ENCODE measurements at places on chromosomes 2 and 18. TPM values are rescaled to one million over a fixed set of nuclear protein-coding genes. Genes with fewer than 3 reads are reported as not detected.

RAB1A gene
- polyA plus RNA-seq = 299 TPM

IL36A gene
- not detected for polyA plus RNA-seq

STAT4 gene
- polyA plus RNA-seq = 1.9 TPM

BMP10 gene
- polyA plus RNA-seq = not detected

DUSP2 gene
- polyA plus RNA-seq = 3.1 TPM

SLC14A1 gene
- polyA plus RNA-seq = 0.53 TPM

MOGAT1 gene
- polyA plus RNA-seq = not detected

MTX2 gene
- 60.6 TPM for polyA plus RNA-seq

SERPINB12 gene
- not detected for polyA plus RNA-seq

RAB27B gene
- polyA plus RNA-seq = 0.18 TPM

UGT1A7 gene
- not detected for polyA plus RNA-seq

PSMD1 gene
- polyA plus RNA-seq = 103 TPM

LIMS3 gene
- polyA plus RNA-seq = 7.6 TPM

CD28 gene
- 0.10 TPM for polyA plus RNA-seq

FSHR gene
- polyA plus RNA-seq = not detected

NLRC4 gene
- 0.18 TPM for polyA plus RNA-seq

C2orf15 gene
- not detected for polyA plus RNA-seq

HJURP gene
- polyA plus RNA-seq = 13.5 TPM

SNORC gene
- not detected for polyA plus RNA-seq

PLA2R1 gene
- 8.9 TPM for polyA plus RNA-seq

OTOS gene
- not detected for polyA plus RNA-seq

ARL4C gene
- 1.3 TPM for polyA plus RNA-seq
